ENCODE measurements at places on chromosomes 12 and 14.

DNA sequence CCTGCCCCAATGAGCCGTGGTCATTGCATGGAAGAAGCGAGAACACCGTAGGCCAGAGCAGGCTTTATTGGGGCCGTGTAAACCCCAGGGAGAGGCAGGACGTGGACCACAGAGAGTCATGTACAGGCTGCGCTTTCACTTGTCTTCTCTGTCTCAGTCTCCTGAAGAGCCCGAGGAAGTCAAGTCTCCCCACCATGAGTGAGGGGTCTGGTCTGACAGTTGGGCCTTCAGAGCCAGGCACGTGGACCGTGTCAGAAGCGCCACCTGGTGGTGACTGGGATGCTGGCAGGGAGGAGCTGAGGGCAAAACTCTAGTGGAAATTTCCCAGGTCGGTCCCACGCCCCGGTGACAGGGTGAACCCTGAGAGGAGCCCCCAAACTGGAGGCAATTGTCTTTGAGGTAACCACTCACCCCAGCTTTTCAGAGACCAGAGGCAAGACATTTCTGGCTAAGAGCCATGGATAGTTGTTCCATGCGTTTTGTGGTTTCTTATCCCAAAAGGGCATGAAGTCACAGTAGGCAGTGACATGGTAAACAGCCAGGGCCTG, 17.4 kb downstream of the RPS6KL1 start:
- peak; percentile 89 for DNase-seq

GRCh38 chr12:52645982-52646381, 6.0 kb downstream of the KRT2 start:
- no peak for DNase-seq

GRCh38 chr14:99716850-99717681, 33.0 kb downstream of the CYP46A1 start:
- no peak for DNase-seq

DNA sequence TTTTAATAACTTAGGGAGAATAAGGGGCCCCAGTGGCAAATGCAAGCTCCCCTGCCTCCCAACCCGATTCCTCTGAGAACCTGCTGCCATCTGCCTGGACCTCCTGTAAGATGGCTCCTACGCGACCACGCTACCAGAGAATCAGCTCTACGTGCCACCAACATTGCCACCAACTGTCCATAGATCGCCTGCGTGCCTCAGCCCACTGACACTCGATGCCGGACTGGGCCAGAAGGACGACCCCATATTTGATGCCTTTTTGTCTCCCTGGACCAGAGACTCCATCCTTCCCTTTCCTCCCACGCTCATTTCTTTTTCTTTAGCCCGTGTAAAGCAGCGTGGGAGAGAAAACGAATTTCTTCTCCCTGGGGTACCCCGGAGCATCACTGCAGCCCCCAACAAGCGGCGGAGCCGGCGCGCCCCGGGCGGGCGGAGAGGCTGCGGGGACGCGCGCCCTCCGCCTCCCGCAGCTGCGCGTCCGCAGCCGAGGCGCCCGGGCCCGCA, 565 bp upstream of the KLHL42 start:
- no peak for DNase-seq

- no peak for DNase-seq
These were observed 117.2 kb downstream of the RFLNA start for GRCh38 chr12:124411953-124412645.

DNA sequence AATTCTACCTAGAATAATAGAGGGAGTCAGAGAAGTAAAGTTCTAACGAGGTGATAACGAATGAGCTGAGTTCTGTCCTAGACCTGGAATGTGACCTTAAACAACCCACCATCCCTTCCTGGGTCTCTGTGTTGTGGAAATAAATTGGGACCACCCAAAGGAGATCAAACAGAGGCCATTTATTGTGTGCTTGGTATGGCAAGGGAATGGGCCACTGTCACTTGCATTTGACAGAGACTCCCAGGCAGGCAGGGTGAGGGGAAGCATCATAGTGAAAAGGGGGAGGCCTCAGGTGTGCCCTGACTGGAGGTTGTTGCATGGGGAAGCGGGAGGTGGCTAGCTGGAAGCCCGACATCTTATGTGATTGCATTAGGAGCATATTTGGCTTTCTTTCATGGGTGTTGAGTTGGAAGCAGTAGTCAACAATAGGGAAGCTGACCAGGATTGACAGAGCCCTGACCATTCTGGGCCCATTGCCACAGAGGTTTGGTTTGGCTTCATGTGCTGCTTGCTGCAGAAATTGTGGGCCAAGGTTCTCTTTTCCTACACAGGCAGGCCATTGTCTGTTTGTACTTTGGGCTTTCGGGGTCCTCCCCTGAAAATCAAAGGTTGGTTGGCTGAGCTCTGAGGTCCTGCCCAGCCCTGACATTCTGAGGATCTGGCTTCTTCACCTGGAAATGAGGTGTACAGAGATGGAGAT, 17.6 kb upstream of the FAM181A start:
- no peak for DNase-seq

DNA sequence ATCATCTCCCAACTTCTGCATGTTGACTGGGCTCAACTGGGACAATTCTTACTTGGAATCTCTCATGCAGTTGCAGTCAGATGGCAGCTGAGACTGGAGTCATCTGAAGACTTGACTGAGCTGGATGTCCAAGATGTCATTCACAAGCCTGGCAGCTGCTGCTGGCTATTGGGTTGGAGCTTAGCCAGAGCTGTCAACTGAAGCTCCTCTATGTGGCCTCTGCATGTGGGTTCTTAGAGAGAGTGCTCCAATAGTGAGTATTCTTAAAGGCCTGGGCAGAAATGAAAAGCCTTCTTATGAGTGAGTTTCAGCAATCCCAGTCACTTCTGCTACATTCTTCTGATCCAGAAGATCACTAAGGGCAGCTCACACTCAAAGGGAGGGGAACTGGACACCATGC, 440.9 kb downstream of the LRIG3 start:
- DNase-seq, result no peak

GRCh38 chr12:32894566-32894965, 2.0 kb downstream of the PKP2 start:
- DNase-seq, result no peak

GRCh38 chr12:26275313-26276131, 80.1 kb downstream of the SSPN start:
- DNase-seq, result no peak

DNA sequence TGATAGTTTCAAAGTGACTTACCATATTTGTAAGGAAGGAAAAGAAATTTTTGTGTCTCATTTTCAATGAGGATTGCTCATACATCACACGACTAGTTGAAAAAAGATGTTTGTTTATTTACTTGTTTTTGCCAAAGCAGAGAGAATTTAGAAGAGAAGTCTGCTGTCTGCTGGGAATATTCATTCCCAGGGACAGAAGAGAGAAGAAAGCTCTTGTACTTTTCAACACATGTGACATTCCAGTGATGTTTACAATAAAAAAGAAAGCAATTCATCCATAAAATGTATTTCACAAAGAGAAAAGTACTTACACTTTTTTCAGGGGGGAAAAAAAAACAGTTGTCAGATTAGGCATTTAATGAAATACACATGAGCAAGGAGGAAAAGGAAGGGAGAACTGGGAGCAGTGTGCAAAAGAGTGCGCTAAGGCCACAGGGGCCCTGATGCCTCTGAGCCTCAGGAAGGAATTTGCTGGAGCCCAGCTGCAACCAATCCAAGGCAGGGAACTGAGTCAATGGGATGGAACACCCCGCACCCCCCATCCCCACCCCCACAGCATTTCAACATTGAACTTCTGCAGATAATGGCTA, 115.0 kb downstream of the RPAP3 start:
- DNase-seq, result no peak

DNA sequence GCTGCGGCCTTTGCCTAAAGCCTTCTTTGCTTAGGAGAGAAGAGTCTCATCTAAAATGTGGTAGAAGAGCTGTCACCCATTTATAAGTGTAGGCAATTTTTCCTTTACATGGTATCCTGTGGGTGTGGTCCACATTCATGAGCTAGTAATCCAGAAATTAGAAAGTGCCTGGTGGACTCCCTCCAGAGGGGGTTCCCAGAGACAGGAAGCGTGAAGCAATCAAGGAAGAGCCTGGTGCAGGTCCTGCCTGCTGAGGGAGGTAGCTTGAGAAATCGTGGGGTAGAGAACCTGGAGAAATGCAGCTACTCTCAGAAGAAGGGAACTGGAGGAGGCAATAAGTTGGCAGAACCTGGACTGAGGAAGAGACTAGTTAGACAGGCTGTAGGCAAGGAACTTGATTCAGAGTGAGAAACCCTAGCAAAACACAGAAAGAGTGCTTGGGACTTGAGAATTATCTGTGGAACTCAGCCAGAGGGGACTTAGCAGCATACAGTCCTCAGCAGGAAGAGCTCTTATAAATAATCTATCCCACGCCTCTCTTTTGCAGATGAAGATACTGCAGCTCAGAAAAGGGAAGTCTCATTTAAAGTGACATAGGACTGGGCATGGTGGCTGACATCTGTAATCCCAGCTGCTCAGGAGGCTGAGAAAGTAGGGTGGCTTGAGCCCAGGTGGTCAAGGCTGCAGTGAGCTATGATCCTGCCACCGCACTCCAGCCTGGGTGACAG, 182.4 kb upstream of the CCND2 start:
- DNase-seq, result no peak

DNA sequence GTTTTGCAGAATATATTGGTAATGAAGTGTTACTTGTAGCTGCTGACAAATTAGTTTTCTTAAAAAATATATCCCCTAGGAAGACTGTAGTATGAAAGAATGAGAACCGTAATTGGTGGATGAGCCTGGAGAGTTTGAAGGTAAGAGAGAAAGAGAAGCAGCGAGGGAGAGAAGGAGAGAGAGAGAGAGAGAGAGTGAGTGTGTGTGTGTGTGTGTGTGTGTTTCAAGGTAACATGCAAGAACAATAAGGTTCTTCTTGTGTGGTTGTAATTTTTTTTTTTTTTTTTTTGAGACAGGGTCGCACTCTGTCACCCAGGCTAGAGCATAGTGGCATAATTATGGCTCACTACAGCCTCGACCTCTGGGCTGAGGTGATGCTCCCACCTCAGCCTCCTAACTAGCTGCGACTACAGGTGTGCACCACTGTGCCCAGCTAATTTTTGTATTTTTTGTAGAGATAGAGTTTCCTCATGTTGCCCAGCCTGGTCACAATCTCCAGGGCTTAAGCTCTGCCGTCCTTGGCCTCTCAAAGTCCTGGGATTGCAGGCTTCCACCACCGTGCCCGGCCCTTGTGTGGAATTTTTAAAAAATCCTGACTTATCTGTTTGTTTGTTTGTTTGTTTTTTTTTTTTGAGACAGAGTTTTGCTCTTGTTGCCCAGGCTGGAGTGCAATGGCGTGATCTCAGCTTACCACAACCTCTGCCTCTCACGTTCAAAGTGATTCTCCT, 73.7 kb downstream of the RASSF3 start:
- DNase-seq, result no peak

DNA sequence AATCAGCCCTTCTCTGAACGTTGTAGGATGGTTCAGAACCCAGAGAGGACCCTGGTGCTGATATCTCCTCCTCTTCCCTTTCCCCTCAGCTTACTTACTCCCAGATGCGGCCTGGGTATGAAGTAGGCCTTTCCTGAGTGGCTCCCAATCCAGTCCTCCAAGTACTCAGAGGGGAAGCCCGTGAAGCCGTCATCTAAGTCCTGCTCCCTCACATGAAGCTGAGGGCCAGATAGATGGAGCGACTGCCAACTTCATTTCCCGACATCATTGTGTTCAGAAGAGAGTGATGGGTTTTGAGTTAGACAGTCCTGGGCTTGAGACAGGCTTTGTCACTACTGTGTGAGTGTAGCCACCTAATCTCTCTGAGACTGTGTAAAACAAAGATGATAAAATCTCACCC, 2.7 kb downstream of the APOLD1 start:
- DNase-seq, result no peak

DNA sequence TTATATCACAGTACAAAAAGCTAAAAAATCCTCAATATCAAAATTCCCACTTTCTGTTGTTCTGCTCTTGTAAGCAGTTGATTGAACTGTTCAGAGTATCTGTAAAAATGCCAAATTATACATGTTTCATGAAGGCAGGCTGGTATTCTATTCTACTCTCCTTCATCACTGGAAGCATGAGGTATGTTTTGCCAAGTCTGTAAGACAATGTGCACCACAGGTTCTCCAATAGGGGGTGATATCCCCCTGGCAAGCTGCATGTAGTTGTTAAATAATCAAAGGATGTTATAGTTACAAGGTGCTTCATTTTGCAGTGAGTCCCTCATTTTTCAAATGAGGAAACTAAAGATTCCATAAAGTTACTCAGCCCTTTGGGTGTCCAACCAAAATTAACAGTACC, 15.1 kb upstream of the NEK9 start:
- no peak for DNase-seq

DNA sequence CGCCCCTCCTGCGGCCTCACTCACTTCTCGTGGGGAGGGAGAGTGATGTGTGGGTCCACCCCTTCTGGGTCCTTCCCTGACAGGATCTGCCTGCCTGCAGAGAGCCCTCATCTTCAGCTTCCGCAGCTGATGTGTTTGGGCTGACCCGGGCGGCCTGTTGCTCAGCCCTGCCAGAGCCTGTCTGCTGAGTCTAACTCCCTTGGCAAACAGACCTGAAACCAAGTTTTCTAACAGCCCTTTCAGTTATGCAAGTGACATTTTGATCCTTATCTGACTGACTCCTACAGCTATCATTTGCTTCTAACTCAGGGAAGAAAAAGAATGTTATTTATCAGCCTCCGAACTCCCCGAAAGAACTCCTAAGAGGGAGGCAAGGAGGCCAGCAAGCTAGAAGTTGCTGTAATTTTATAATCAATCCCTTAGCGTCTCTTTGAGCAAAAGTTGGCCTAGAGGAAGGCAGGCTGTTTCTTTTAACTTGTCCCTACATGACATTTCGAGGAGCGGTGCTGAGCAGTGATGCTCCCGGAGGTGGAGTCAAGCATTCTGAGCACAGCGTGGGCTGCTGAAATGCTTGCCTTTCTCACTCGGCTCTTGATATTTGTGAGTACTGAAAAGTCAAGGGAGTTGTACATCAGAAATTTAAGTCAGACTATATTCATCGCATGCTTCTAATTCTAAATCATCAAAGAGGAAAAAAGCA, 31.5 kb upstream of the CACNA2D4 start:
- no peak for DNase-seq

- no peak for DNase-seq
These were observed 360.4 kb downstream of the PCNX1 start for GRCh38 chr14:71267691-71268090.

DNA sequence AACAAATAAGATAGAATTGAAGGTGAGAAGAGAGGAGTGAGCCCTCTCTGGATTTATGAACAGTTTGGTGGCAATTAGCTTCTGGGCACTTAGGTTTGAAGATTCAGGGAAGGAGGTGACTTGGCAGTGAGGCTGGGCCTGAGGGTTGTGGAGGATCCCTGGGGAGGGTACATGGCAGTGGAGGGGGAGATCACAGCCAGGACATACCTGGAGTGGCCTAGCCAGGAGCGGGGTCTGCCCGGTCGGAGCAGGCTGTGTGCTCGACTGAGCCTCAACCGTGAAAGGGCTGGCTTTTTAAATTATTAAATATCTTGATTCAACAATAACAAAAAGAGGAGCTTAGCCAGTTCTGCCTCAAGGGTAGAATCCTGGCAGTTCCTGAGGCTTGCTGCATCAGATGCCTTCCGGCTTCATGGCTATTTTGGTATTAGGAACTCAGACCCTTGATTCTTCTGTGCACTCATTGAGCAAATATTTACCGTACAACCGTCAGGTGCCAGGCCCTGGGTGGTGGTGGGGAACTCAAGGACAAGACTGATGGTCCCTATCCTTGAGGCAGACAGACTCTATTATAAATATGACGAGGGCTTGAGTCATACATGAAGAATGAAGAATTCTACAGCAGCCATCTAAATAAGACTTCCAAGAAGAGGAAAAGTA, 73.4 kb downstream of the SPTB start:
- no peak for DNase-seq
